ENCODE measurements at places on chromosomes 5 and 9.
A peak's percentile ranks its signal among the peaks of the same experiment; 100 is the strongest.

- DNase-seq: no peak
Measured at GRCh38 chr9:123848447-123849085, 81.4 kb downstream of the DENND1A start.

GRCh38 chr5:374631-375335 is 53.3 kb downstream of the AHRR start:
- DNase-seq: no peak

GRCh38 chr9:91495450-91495849 is 71.8 kb upstream of the NFIL3 start:
- no peak for DNase-seq

GRCh38 chr9:88243736-88244135 is 105.5 kb upstream of the SPATA31C2 start:
- DNase-seq: no peak

- no peak for DNase-seq
Measured at GRCh38 chr9:125540497-125540896, 166.5 kb downstream of the MAPKAP1 start.

DNA sequence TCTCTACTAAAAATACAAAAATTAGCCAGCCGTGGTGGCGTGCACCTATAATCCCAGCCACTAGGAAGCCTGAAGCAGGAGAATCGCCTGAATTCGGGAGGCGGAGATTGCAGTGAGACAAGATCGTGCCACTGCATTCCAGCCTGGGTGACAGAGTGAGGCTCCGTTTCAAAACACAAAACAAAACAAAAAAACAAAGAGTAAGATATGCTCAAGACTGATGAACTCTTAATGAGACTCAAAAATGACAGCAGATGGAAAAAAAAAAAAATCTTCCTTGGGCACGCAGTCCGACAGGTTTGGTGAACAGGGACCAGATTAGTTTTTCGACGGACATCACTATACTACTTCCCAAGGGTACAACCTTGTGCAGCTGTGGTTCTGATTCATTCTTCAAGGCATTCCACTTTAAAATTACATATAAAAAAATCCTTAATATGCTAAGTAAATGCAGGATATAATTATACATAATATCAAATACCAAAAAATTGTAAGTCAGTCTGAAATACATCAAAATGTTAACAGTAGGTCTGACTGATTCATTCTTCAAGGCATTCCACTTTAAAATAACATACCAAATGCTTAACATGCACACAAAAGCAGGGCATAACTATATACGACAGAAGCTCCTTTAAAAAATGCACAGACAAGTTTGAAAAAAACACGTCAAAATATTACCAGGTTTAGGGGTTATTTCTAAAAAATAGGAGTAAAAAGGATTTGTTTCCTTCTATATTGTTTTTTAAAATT is 12.3 kb downstream of the PSIP1 start:
- no peak for DNase-seq

GRCh38 chr5:126438868-126439267 is 15.7 kb downstream of the GRAMD2B start:
- DNase-seq: no peak

GRCh38 chr9:33446240-33446945 is 1.0 kb downstream of the AQP3 start:
- peak; percentile 39 for DNase-seq

GRCh38 chr5:95726811-95727763 is 4.0 kb upstream of the RHOBTB3 start:
- no peak for DNase-seq

GRCh38 chr5:17735761-17736160 is 101.5 kb downstream of the TAF11L14 start:
- no peak for DNase-seq

DNA sequence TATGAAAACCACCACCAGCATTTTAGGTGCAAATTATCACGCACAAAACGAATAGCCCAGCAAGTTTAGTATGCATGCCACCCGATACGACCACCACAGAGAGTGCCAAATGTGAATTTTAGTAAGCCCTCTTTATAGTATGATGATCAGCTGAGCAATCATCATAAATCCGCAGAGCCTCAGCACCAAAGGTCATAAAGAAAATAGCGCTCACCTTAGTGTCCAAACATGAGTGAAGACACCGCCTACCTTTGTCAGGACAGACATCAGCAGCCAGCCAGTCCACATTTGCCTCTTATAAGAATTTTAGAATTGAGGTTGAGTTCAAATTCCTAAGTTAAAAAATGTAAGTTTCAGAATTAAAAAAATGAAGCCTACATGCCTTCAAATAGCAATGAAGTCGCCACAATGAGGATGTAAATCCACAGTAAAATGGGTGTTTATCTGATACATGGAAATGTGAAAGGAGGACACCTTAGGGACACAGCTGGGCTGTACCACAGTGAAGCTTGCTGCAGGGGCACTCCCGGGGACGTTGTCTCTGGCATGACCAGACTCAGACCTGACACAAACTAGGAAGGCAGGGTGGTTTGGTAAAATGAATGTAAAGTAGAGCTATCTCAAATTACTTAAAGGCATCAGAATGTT is 149.0 kb downstream of the AUH start:
- no peak for DNase-seq

DNA sequence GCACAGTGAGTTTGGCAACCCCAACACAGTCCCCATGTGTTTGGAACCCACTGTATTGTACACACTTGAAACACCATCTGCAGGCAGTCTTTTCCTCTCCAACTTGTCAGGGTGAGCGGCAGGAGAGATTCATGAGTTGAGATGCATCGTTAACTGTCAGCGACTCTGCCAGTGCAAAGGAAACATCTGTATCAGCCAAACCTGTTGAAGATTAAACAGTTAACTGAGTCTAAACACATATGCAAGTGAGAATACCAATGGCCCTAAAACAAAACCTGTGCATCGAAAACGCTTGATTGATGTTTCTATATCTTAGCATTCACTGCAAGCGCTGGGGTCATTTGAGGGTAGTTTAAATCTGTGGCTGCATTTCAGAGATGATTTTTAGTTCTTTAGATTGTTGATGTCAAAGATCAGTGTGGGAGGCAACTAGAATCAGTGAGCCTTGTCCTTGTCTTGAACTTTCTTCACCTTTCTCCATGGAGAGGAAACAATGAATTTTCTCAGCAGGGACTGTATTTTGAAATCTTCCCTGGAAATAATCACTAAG is 41.3 kb upstream of the PAM start:
- no peak for DNase-seq

- no peak for DNase-seq
Measured at GRCh38 chr5:74030371-74030770, 404.4 kb downstream of the ARHGEF28 start.
